Stimulated activated CD4-positive, alpha-beta T cell treated with anti-CD3 and anti-CD28 coated beads, Interleukin-4, amount 100 ng/mL, for 24 hours (primary cell): ENCODE measurements at places on chromosomes 2 and 18.

GRCh38 chr2:8889978-8890377, 52.6 kb upstream of the KIDINS220 start:
- no peak for DNase-seq

DNA sequence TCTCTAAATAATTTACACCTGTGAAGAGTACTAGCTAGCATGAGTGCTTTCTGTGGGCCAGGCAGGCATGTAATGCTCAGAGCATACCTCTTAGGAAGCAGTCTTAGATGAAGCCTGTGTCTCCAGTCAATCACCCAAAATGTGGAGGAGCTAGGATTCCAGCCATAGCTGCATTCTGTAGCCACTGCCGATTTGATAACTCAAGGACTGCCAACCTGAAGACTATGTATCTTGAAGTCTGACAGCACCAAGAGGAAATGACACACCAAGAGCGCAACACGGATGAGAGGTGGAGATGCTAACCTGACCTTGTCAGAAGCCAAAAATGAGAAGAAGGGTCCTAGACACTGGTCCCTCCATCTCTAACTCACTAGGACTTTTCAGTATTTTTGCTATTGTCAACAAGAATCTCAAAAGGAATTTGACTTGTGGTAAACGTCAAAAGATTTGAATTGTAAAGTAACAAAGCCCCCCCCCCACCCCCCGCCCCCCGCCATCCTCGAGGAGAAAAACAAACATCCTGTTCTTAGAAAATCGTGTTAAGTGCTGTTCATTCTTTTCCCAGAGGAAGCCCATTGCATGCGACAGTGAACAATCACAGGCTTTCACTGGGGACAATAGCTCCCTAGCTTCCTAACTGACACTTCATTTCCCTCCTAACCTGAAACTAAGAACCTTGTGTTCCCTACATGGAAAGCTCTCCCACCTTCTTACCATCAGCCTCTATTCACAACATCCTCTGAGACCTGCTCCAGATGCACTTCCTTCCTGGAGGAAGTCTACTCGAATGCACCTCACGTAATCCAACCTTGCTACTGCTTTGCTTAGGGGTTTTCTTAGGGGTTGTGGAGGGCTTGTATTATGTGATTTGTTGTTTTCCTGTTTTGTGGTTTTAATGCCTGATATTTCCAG, 14.7 kb downstream of the CDC42EP3 start:
- no peak for DNase-seq

- DNase-seq: no peak
These were observed 474.6 kb downstream of the EPHA4 start for GRCh38 chr2:221097568-221097915.

GRCh38 chr2:160305081-160305750, 105.1 kb upstream of the ITGB6 start:
- DNase-seq: no peak

DNA sequence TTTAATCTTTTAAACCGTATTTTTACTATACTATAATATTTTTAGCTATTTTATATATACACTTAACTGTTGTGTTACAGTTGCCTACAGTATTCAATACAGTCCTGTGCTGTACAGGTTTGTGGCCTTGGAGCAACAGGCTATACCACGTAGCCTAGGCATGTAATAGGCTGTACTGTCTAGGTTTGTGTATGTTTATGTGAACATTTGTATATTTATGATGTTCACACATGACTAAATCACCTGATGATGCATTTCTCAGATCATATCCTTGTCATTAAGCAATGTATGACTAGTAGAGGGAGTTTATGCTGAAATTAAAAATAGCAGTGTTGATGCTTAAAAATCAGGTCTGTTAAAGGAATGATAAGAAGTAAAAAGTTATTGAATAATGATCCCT, 92.3 kb upstream of the RANBP2 start:
- DNase-seq: no peak

DNA sequence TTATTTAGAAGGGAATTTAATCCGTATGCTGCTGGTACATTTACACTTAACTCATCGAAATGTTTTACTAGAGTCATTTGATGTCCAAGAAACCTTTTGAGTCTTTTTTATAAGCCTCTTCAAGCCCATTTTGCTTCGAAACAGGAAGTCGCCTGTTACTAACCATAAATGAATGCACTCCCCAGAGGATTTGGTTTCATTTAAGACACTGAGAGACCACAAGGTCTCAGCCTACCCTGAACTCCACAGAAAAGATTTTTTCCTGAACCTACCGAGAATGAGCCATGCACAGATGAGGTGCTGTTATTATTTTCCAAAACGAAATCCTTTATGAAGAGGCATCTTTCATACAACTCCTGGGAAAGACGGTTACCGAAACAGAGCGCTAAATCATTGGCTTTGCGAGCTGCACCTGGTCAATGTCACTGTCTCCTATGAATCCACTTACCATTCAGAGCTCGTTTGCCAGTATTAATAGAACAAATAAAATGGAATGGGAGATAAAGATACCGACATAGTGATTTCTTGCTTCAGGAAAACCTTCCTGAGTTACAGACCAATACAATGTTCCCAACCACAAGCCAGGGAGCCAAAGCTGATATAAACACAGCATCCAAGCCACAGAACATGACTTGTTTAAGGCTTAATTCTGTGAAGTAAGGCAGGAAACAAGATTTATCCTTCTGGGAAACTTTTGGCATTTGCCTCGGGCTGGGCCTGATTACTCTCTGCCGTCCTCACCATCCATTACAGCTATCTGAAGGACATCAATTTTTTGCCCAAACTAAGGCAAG, 382.1 kb downstream of the OSR1 start:
- DNase-seq: no peak

DNA sequence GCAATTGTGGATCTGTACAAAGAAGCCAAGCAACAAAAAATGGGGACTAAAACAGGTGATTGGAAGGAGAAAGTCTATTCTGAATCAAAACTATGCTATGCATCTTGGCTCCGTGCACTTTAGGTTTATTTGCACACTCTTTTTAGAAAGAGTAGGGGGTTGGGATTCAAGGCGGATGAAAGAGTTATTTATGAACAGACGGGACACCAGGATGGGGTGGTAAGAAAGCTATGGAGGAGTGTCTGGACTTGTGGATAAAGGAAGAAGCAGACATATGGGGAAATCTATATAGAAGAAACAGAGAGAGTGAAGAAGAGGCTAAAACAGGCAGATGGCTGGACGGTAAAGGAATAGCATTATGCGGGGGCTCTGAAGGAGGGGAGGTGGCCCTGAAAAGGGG, 57.8 kb downstream of the TCF4 start:
- no peak for DNase-seq

- no peak for DNase-seq
These were observed 30.4 kb upstream of the RAB6D start for GRCh38 chr2:131394147-131394931.
